Stimulated activated CD8-positive, alpha-beta memory T cell treated with anti-CD3 and anti-CD28 coated beads, Interleukin-15, amount 100 ng/mL, for 1 hour (primary cell): ENCODE measurements at places on chromosomes 11 and 22.

DNA sequence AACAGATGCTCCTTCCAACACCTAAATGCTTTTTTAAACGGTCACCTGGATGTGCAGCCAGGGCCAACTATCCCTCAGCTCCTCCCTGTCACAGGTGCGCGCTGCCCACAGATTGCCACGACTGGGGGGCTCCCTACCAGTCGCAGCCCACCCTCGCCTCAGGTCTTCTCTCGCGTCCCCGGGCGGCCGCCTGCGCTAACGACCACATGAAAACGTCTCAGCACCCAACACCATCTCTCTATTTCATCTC is 469 bp downstream of the ZBED5 start:
- DNase-seq, result peak; percentile 16

DNA sequence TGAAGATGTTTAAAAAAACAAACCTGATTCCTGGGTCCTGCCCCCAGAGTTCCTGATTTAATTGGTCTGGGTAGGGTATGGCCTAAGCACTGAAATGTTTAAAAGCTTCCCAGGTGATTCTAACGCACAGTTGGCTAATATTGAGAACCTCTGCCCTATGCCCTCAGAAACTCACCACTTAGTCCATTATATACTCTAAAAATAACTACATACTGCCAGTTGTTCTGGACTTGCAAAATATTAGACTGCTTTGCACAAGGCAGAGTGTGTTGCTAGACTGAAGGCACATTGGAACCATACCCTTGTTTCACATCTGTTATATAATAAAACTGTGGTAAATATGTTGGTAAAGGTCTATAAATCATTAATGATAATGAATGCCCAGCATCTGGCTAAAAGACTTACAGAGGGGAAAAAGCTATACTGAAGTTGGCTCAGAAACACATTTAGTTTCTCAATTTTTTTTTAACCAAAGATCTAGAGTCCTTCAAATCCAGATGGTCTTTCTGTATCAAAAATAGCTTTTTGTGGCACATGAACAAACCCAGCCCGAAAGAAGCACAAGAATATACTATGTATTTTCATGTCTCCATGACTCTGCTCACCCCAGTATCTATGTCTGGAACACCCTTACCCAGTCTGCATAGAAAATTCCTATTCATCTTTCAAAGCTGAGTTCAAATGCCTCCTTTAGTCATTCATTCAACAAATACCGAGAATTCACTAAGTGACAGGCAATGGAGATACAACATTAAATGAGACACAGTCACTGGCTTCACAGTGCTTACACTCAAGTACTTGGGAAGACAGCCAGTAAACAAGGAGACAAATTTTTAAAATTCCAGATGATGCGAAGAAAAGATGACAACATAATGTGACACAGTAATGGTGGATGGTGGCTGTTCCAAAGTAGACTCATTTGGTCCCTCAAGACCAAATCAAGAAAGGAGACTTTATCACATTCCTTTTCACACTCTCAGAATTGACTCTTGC is 44.1 kb downstream of the RBFOX2 start:
- DNase-seq, result no peak

DNA sequence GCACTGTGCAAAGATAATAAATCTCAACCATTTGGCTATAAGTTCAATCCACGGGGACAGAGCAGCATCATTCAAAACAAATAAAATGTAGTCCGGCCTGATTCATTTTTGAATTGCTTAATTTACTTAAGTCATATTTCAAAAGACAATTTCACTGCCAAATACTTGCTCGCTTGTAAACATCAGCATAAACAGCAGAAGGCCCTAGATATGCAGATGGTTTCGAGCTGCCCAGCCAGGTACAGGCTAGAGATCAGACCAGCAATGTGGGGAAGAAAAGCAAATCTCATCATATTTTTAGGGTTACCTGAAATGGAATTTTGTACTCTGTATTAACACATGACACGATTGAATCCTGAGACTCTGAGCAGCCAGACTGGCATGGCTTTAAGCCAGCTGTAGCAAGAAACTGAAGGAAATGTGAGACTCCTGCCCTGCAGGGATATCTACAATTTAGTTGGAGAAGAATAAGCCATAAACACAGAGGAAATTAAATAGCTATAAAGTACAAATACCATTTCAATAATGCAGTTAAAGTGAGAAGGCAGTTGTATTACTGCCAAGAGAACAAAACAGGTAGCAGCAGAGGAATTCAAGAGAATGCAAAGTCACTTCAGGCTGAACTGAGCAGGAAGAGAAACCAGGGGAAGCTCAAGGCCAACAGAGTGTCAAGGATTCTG is 440.3 kb downstream of the ETS1 start:
- no peak for DNase-seq

- no peak for DNase-seq
These were observed 51.3 kb downstream of the PRDM10 start for GRCh38 chr11:129951201-129951865.

GRCh38 chr11:113173126-113173525 is 141.3 kb upstream of the TTC12 start:
- DNase-seq, result no peak

- no peak for DNase-seq
These were observed 661 bp upstream of the CDPF1 start for GRCh38 chr22:46250783-46251125.

GRCh38 chr11:12769834-12770345 is 95.7 kb downstream of the TEAD1 start:
- no peak for DNase-seq

DNA sequence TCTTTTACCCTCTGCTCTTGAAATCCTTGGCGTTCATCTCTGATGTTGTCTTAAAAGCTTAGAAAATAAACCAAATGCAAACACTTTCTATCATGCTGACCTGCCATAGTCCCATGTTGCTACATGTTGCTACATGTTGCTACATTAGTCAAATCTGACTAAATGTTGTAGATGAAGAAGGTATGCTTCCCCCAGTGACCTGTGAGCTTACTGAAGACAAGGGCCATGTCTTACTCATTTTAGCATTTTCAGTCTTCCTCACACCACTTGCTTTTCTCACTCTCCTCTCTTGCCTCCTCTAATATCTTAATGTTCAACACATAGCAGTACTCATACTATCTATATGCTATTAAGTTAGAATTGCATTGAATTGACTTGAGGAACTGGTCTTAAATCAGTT is 346.4 kb upstream of the MTNR1B start:
- no peak for DNase-seq

DNA sequence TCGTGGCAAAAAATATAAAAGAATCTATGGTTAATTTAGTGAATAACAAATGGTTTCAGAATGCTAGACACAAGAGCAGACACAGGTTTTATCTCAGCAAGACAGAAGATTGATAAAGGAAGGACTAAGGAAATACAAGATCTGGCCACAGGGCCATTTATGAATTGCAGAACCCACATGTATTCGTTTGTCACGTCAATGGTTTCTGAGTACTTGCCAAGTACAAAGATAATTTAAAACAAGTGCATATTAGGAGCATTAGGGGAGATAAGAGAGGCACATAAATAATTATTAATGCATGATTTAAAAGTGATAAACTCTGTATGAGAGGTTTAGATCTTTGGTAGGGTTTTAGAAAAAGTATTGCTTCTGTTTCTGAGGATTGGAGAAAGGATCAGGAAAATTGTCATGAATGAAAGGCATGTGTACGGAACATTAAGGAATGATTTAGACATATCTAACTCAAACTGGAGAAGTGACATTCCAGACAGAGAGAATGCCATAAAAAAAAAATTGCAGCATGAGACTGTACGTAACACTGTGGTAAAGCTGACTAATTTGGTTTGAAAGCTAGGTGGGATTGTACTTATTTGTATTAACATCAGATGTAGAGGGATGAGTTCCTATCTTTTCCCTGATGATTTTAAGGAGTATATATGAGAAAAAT is 727.1 kb downstream of the NELL1 start:
- no peak for DNase-seq

DNA sequence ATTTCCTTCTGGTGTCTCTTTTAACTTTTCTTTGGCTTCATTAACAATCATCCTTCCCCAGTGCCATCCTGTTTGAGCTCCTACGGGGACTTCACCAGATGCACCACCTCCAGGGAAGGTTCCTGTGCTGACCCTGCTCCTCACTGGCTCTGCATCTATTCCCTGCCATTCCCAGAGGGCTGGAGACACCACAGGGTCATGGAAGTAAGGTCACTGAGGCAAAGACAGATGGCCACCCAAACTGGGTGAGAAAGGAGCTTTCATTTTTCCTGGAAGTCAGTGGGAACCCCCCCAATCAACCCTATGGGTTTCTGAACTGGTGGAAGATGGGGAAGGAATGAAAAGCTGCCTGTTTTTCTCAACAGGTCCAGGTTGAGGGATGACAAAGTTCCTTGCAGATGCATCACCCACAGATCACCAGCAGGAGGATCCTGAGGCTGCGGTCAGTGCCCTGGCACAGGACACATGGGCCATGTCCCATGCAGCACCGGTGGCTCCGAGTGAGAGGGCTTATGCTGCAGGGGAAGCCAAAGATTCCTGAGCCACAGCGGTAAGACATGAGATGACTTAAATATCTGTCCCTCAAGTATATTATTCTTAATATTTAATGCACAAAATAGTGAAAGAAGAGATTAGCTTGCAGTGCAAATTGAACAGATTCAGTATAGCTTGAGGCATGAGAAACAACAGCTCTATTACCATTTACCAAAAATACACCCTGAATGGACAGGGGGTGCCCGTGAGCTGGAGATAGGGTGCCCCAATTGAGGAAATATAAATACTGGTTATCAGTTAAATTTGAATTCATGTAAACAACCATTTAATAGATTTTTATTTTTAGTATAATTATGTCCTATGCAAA is 73.0 kb upstream of the VPREB1 start:
- DNase-seq, result no peak

DNA sequence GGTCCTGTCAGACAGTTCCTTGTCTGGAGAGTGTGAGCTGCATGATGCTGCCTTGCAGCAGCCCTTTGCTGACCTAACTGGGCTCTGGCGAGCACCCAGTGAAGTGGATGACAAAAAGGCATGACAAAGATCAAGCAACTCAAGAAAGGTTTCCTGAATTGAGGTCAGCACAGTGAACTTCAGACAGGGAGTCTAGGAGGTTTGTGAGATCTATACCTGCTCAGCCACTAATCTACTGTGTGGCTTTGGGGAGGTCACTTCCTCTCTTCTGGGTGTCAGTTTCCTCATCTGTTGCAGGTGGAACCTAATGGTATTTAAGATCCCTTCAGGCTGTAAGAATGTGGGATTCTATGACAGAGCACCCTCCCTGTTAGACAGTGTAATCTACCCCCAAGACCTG is 213.9 kb upstream of the NARS2 start:
- DNase-seq, result no peak
